Glutamatergic neuron (in vitro differentiated cells): ENCODE measurements at places on chromosomes 16 and 17. TPM values are rescaled to one million over a fixed set of nuclear protein-coding genes. Genes with fewer than 3 reads are reported as not detected.

- H3K27ac ChIP-seq: no peak overlapping the region
- H3K4me3 ChIP-seq: no peak overlapping the region
- peaks cover 5% of the 10 kb centered on the region for H3K36me3 ChIP-seq
- peaks cover 12% of the 10 kb centered on the region for H3K27me3 ChIP-seq
- no peak for DNase-seq
- peaks cover 33% of the 10 kb centered on the region for H3K4me1 ChIP-seq
Measured at GRCh38 chr17:81027591-81028505, 7.1 kb upstream of the BAIAP2 start.

Gene TEX14
- total RNA-seq: 0.20 TPM

DNA sequence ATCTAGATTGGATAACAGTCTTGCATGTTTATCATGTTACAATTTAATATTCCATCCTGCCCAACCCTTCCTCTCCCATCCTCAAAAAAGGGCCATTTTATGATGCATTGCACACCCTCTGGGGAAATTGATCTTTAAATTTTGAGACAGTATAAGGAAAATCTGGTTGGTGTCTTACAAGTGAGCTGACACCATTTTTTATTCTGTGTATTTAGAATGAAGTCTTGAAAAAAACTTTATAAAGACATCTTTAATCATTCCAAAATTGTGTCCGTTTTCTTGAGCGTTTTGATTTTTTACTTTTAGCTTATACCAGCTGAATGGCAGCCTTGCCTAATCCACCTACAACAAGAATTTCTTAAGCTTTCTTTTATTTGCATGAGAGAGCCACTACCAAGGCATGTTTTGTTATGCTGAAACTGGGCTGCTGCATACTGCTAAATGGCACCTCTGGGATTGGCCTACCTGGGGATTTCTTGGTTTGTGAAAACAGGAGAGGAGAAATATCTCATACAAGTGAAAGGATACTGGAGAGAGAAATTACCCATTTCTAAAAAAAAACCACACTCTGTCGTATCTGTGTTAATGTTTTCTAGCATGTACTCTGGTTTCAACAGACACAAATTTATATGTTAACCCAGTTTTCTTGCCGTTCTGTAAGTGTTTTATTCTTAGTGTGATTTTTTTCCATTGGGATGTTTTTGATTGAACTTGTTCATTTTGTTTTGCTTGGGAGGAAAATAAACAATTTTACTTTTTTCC is 52.2 kb downstream of the TUBD1 start:
- H3K4me3 ChIP-seq: no peak overlapping the region
- no peaks in the 10 kb centered on the region for H3K27me3 ChIP-seq
- peaks cover 11% of the 10 kb centered on the region for H3K4me1 ChIP-seq
- H3K27ac ChIP-seq: no peak overlapping the region

DNA sequence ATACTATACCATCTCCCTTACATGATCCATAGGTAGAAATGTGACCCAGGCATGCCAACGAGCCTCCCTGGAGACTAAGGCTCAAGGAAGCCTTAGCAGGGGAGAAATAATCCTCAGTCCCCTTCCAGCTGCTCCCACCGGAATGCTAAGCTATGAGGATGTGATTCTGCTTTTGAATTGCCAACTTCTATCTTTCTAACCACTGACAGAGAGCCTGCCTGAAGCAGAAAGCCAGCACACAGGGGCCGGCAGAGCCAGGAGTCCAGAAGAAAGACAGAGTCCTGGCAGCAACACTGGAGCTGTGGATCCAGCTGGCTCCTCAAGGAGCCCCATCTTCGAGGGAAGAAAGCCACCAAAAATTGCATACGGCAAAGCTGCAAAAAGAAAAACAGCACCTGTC is 579.6 kb upstream of the CDH5 start:
- no peaks in the 10 kb centered on the region for H3K36me3 ChIP-seq
- H3K27ac ChIP-seq: no peak overlapping the region
- H3K27me3 ChIP-seq: no peaks in the 10 kb centered on the region
- DNase-seq: no peak
- no peak overlapping the region for H3K4me3 ChIP-seq

DNA sequence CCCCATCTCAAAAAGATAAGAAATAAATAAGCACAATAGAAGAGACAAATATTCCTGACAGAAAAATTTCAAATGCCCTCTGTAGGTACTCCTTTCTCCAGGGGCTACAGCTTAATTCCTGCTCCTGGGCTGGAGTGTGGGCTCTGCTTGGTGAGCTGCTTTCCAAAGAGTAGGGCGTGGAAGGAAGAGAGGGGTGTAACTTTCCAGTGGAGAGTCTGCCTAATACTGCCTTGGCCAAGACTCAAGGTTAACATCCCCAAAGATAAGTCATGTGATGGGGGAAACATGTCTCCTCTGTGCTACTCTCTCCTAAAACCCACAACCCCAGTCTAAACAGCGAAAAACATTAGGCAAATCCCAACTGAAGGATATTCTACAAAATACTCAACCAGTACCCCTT is 42.7 kb downstream of the TMC5 start:
- no peaks in the 10 kb centered on the region for H3K36me3 ChIP-seq
- DNase-seq: no peak
- H3K27ac ChIP-seq: no peak overlapping the region

Gene MGRN1
- total RNA-seq: 150 TPM

GRCh38 chr17:45155029-45155428 is 6.6 kb upstream of the HEXIM2 start:
- H3K27me3 ChIP-seq: no peaks in the 10 kb centered on the region
- H3K27ac ChIP-seq: no peak overlapping the region
- DNase-seq: no peak

- DNase-seq: no peak
- H3K27ac ChIP-seq: no peak overlapping the region
- H3K4me1 ChIP-seq: peaks cover 23% of the 10 kb centered on the region
Measured at GRCh38 chr17:79532107-79532790, 78.6 kb downstream of the RBFOX3 start.

GRCh38 chr16:3401719-3402397 is 843 bp downstream of the ZNF174 start:
- peak overlapping the region; percentile 89 for H3K27ac ChIP-seq
- H3K27me3 ChIP-seq: peaks cover 4% of the 10 kb centered on the region
- DNase-seq: peak; percentile 34
- peaks cover 10% of the 10 kb centered on the region for H3K4me1 ChIP-seq
- peaks cover 44% of the 10 kb centered on the region for H3K36me3 ChIP-seq

DNA sequence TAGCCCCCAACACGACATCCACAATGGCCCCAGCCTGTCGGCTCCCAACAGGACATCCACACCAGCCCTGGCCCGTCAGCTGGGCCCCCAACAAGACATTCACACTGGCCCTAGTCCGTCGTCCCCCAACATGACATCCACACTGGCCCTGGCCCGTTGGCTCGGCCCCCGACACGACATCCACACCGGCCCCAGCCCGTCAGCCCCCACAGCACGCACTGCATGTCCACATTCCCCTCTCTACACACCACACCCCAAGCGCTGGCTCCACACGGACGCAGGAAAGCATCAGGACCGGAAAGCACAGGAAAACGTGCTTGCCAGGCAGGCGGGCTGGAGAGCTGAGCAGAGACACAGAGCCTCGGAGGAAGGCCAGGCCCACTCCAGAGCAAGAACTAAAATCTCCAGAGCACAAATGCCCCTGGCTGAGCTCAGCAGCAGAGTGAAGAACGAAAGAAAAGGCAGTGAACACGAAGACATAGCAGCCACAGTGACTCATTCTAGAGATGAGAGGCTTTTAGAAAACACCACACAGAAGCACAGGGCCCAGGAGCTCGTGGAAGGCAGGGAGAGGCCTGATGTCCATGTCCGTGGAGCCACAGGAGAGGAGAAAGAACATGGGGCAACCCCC is 50.6 kb downstream of the LMF1 start:
- H3K4me3 ChIP-seq: peak overlapping the region; percentile 67
- peak overlapping the region; percentile 84 for H3K27ac ChIP-seq

DNA sequence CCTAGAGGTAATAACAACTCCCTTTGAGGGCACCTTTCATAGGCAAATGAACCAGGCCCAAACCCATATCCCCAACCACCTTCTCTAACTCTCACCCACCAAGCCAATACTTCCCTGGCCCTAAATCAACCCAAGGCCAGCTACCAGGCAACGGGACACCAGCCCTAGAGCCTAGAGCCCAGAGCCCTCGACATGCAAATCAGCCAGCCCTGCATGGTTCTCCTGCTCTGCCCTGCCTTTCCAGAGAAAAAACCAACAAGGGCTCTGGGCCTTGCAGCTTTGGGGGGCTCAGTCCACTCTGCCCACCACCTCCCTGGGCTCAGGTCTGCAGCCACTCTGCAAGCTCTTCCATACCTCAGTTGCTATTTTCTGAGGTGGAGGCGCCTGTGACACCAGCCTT is 55.0 kb downstream of the PITPNM3 start:
- peaks cover 6% of the 10 kb centered on the region for H3K27me3 ChIP-seq
- no peak for DNase-seq
- H3K27ac ChIP-seq: no peak overlapping the region
- peaks cover 16% of the 10 kb centered on the region for H3K4me1 ChIP-seq
- no peak overlapping the region for H3K4me3 ChIP-seq

Gene MYH3
- total RNA-seq: 2.1 TPM

DNA sequence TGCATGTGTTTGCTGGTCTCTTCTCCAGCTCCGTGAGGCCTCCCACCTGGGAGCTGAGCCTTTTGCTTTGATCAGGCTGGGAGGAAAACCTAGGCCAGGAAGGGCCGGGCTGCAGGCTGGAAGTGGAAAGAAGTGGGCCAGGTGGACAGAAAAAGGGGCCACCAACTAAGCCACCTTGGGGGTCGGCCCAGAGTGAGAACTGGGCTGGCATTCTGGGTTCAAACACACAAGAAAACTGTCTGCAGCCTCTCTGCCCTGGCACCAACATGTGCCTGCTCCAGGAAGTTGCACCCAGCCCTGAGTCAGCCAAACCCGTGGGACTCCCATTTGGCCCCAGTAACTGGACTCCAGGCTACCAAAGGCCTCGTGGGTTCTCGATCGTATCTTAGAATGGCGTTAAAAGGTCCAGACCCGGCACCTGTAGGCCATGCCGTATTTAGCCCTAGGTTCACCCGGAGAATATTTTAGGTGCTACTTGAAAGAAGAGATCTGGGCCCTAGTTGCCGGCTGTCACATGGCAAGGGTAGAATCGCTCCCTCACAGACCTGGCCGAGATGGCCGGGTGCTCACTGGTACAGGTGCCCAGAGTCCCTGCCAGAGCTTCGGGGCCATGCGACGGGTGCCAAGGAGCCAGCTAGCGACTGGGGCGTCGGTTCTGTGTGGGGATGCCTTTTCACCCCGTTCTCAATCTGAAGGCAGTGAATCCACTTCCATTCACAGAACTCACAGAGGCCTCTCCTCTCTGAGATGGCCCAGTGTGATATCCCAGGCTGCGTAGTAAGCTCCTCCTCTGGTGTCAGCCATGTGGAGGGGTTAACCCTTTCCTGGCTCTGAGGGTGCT is 236.6 kb downstream of the MRTFB start:
- H3K36me3 ChIP-seq: no peaks in the 10 kb centered on the region
- H3K27ac ChIP-seq: no peak overlapping the region
- peaks cover 4% of the 10 kb centered on the region for H3K27me3 ChIP-seq
- no peak overlapping the region for H3K4me3 ChIP-seq
- H3K4me1 ChIP-seq: peaks cover 17% of the 10 kb centered on the region

- peaks cover 2% of the 10 kb centered on the region for H3K27me3 ChIP-seq
- H3K4me3 ChIP-seq: no peak overlapping the region
- no peak for DNase-seq
- peaks cover 3% of the 10 kb centered on the region for H3K4me1 ChIP-seq
- no peak overlapping the region for H3K27ac ChIP-seq
Measured at GRCh38 chr17:55825213-55825612, 74.4 kb downstream of the PCTP start.

Gene PYY
- not detected for total RNA-seq

DNA sequence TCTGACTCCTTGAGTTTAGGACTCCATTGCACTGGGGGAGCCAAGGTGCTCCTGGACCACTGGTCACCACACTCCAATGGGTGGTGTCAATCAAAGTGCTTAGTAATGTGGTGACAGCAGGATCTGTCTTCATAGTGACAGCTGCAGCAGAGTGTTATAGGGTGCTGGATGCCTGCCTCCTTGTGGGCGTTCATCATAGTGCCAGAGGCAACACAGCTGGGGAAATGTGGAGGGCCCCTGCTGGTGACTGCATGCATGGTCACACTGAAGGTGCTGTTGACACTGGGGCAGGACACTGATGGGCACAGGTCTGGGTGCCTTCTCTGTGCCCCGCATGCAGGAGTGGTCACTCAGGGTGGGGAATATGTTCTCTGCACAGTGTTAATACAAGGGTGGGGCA is 177.5 kb upstream of the CDH8 start:
- no peak overlapping the region for H3K27ac ChIP-seq
- no peaks in the 10 kb centered on the region for H3K27me3 ChIP-seq
- H3K4me1 ChIP-seq: peaks cover 6% of the 10 kb centered on the region

Gene PPP1R27
- total RNA-seq: 0.81 TPM

DNA sequence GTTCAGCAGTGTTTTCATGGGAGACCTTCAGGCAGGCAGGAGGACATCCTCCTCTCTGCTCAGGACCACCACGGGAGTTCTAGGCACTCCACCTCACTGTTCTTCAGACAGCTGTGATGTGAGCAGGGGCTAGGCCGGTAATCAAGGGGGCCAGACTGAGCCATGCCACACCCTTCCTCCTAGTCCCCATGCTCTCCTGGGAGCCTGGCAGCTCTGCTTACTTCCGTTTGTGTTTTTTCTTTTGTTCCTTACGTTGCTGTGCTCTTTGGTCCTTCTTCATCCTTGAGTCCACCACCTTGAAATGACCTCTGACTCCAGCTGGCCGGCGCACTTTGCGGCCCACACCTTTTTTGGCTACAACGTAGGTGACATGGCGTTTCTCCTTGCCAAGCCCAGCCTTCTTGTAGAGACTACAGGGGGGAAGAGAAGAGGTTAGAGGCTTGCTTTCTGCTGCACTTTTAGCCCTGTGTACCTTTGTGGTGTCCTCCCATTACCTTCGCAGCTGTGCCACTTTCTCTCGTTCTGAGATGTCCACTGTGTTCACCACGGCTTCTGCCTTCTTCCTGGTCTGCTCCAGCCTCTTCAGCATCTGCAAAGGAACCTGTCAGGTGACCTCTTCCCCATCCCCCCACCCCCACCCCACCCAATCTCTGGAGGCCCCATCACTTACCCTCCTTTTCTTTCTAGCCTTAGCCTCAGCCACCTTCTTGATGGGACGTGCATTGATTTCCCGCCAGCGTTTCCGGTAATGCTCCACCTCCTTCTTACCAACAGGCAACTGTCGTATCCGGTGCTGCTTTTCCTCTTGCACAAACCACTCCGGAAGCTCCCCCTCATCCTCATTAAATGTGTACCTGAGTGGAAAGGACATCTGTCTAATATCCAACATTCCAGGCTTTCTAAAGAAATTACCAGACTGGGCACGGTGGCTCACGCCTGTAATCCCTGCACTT is 7.4 kb upstream of the PSMC5 start:
- peaks cover 2% of the 10 kb centered on the region for H3K4me1 ChIP-seq
- H3K4me3 ChIP-seq: no peak overlapping the region
- no peaks in the 10 kb centered on the region for H3K36me3 ChIP-seq
- DNase-seq: no peak

DNA sequence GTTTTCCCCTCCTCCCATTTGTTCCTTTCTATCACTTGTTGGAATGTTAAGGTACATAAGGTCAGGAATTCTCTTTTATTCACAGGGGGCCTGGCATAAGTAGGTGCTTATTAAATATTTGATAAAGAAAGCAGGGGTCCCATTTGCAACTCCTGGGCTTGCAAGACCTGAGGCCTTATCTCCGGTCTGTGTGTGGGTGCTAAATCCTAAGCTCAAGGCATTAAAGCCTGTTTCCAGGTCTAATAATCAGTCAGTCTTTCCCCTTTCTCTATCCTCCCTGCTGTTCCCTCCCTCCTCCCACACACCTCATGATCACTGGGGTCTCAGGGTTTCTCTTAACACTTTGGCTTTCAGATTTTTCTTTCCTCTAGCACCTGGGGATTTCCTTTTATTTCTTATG is 17.1 kb downstream of the NTN1 start:
- peaks cover 3% of the 10 kb centered on the region for H3K27me3 ChIP-seq
- H3K4me3 ChIP-seq: no peak overlapping the region
- H3K27ac ChIP-seq: no peak overlapping the region
- no peak for DNase-seq
- H3K4me1 ChIP-seq: no peaks in the 10 kb centered on the region

Gene MARVELD3
- 0.25 TPM for total RNA-seq
